ENCODE measurements at places on chromosomes 5 and 9.

GRCh38 chr9:81052846-81053245, 636.5 kb downstream of the TLE1 start:
- no peak for DNase-seq

GRCh38 chr5:21424907-21425306, 1428.2 kb downstream of the CDH12 start:
- no peak for DNase-seq

- no peak for DNase-seq
These were observed 1937.1 kb upstream of the WWC1 start for GRCh38 chr5:166354332-166354731.

DNA sequence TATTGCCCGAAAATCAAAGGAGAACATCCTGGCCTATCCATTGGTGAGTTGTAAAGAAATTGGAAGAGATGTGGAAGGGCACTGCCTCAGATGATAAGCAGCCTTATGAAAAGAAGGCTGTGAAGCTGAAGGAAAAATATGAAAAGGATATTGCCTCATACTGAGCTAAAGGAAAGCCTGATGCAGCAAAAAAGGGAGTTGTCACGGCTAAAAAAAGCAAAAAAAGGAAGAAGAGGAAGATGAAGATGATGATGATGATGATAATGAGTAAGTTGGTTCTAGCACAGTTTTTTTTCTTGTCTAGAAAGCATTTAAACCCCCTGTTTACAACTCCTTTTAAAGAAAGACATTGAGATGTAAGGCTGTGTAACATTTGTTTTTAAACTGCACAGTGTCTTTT, 59.8 kb upstream of the ZBED3 start:
- no peak for DNase-seq

- no peak for DNase-seq
These were observed 44.4 kb downstream of the GADD45G start for GRCh38 chr9:89649039-89649691.

GRCh38 chr5:111942201-111942600, 185.2 kb upstream of the NREP start:
- no peak for DNase-seq

DNA sequence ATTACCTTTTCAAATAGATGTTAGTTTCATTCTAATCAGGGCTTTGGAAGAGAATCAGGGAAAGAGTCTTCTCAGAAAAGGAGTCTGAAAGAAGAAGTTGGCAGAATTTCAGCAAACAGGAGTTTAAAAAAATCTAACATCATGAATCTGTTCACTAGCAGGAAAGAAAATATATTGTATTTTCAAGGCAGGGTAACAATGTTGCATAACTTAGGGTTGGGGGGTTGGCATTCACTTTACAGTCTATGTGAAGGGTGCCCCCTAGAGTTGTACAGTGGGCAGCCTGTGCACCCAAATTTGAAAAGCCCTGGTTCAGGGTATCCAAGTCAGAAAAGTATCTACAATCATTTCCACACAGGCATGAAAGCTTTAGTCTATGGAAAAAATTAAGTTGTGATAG, 348.4 kb upstream of the SLC30A5 start:
- DNase-seq, result no peak

DNA sequence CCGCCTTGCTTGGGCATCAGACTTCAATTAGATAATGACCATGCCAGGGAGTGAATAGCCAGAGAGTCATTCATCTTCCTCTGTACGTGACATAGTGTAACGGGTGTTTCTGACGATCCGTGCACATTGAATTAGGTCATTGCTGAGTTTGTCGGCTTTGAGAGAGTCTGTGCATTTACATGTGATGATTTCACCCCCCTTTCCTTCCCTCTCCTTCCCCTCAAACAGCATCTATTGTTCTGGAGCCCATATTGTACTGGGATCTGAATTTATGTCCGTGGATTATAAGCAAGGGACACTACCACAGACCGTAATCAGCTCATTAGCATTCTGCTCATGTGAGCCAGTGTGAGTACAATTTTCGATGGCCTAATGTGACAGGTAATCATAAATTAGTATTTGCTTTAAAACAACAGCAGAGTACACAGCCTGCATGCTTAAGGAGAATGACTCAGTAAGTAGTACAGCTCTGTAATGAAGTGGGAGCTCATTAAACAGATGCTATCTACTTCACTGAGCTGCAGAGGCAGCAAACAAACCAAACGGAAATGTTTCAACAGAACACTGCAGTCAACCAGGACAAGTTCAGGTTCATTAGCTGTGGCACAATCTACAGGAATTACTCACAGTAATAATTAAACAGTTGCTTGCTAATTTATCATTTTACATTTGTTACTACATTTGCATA, 302.1 kb downstream of the CSNK1G3 start:
- DNase-seq, result no peak

GRCh38 chr5:136484808-136485325, 119.5 kb upstream of the TRPC7 start:
- no peak for DNase-seq

DNA sequence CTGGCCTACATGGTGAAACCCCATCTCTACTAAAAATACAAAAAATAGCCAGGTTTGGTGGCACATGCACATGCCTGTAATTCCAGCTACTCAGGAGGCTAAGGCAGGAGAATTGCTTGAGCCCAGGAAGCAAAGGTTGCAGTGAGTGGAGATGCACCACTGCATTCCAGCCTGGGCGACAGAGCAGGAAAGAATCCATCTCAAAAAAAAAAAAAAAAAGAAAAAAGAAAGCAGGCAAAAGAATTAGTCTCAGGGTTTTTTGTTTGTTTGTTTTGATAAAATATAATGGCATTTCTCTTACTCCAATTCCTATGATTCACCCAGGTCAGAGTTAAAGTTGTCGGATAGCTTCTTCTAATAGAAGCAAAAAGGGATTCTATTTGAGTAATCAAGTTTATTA, 67.0 kb upstream of the ATG10 start:
- no peak for DNase-seq

- no peak for DNase-seq
These were observed 91.5 kb downstream of the TLE4 start for GRCh38 chr9:79663300-79663699.

- DNase-seq, result no peak
These were observed 221.8 kb downstream of the ICE1 start for GRCh38 chr5:5644249-5644648.

GRCh38 chr9:7273575-7273974, 515.8 kb downstream of the KDM4C start:
- DNase-seq, result no peak

GRCh38 chr9:138053321-138053868, 175.8 kb downstream of the CACNA1B start:
- no peak for DNase-seq

GRCh38 chr5:160118349-160119141, 705 bp downstream of the PWWP2A start:
- no peak for DNase-seq

- DNase-seq, result no peak
These were observed 106.9 kb upstream of the ST8SIA4 start for GRCh38 chr5:101009758-101010519.

GRCh38 chr5:1318659-1319251, 23.9 kb upstream of the TERT start:
- DNase-seq, result no peak

DNA sequence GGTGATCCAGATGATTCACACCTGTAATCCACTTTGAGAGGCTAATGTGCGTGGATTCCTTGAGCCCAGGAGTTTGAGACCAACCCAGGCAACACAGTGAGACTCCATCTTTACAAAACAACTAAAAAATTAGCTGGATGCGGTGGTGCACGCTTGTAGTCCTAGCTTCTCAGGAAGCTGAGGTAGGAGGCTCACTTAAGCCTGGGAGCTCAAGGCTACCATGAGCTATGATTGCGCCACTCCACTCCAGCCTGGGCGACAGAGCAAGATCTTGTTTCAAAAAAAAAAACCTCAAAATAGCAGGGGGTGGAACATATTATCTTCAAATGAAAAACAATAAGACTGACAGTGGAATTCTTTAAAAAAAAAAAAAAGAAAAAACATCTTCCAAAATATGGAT, 59.0 kb downstream of the PCDHGC5 start:
- DNase-seq, result no peak

DNA sequence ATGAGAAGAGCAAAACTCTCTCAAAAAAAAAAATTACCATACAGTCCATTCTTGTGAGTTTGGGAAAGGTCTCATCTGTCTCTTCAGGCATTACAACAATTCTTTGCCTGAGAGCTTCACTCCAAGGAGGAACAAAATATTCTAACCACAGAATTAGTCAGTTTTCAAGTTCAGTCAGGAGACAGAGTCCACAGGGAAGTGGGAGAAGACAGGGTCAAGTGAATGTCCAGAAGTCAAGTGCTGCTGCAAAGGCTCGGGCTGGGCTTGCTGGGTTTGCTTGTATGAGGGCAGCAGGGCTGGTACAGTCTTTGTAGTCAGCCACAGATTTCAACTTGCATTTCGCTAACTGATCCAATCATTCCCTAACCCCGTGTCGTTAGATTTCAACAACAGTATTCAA, 17.6 kb upstream of the HEXB start:
- DNase-seq, result no peak

DNA sequence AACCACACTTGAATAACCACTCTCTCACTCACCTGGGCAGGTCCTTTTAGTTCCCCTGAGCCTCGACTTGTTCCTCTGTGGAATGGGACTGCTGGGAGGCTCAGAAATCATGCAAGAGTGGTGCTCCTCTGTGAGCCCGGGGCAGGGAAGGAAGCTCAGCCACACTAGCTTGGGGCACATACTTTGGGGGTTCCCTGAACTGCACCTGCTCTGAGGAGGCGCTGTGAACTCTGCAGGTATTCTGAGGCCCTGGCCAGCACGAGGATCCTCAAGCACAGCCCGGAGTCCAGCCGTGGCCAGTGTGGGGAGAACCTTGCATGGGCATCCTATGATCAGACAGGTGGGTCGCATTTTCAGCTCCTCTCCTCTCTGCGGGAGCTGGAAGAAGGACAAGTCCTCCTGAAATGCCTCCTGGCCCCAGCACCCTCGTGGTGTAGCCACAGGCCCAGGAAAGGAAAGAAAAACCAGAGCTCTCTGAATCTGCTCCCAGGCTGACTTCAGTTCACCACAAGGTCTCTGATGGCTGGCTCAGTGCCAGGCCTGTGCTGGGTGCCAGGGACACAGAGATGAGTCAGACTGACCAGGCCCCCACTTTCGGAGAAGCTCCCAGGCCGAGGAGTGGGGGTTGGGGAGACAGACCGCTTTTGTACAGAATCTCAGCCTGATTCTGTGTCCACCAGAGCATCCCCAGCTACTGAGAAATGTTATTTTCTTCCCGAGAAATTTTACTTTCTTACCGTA, 11.9 kb downstream of the GLIPR2 start:
- no peak for DNase-seq

DNA sequence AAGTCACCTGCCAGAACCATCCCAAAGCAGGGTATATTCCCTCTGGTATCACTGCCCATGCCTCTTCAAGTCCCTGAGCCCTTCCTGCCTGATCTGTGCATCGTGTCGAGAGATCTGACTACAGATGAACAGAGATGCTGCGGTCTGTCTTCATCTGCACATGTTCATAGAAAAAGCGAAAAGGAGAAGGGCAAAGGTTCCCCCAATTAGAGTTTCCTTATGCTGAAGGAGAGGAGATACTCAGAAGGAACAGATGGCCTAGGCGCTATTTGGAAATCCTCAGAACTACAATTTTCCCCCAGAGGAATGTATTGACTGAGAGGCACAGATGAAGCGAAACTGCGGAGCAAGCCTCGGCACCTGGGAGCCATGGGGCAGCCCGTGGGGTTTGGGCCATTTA, 170.9 kb downstream of the SEC61B start:
- DNase-seq, result no peak

GRCh38 chr5:10745133-10745532, 15.9 kb downstream of the DAP start:
- no peak for DNase-seq

DNA sequence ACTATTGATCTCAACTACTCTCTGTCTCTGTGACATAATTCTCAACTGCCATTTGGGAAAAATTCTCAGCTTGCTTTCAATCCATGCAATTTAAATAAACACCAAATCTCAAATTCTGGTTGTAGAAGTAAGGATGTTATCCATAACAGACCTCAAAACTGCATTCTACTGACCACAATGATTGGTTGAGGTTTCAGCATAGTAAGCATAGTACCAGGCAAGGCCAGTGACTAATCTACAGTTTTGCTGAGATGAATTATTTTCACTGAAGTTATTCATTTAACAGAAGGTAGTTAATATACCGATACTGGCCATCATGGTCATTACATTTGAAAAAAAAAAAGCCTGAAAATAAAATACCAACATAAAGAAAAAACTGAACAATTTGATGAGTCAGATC, 488.0 kb upstream of the CDH18 start:
- DNase-seq, result no peak

DNA sequence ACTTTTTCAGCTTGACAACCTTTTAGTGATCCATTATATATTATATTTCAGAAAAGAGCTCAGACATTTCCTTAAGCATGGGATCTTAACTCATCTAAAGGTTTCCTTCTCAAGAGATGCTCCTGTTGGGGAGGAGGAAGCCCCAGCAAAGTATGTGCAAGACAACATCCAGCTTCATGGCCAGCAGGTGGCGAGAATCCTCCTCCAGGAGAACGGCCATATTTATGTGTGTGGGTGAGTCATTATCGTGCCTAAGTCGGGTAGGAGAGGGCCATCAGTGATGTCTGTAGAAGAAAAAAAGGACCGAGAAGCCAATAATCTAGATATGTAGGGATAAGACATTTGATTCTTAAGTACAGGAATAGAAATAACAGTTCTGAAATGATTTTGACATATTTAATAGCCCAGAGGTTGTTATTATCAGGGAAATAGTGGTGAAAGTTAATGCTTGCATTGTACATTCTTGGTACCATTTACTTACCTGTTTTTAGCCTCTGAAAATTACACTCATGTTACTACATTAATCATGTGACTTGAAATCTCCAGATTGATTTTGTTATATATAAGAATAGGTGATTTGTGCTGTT, 28.2 kb downstream of the MTRR start:
- no peak for DNase-seq

DNA sequence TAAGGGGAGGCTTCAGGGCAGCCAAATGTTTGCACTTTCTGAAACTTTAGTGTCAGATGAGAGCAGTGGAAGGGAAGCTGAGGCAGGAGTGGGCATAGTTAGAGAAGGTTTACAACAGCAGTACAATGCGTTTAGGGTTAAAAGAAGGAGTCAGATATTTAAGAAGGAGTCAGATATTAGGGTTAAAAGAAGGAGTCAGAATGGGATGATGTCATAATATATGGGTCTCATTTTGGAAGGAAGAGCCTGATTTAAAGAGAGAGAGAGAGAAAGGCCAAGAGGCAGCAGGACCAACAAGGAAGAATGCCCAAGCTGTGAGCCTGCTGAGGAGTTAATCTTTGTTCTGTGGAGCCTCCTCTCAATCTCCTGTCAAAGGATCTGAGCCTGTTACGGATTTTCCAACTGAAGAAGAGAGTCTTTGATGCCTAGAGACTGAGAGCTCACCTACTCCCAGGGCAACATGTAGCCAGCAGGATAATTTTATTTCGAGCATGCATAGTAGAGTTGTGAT, 9.5 kb downstream of the ISL1 start:
- no peak for DNase-seq
